Stimulated activated CD8-positive, alpha-beta memory T cell treated with anti-CD3 and anti-CD28 coated beads, Interleukin-15, amount 100 ng/mL, for 24 hours (primary cell): ENCODE measurements at places on chromosomes 12 and 14.
A peak's percentile ranks its signal among the peaks of the same experiment; 100 is the strongest.

DNA sequence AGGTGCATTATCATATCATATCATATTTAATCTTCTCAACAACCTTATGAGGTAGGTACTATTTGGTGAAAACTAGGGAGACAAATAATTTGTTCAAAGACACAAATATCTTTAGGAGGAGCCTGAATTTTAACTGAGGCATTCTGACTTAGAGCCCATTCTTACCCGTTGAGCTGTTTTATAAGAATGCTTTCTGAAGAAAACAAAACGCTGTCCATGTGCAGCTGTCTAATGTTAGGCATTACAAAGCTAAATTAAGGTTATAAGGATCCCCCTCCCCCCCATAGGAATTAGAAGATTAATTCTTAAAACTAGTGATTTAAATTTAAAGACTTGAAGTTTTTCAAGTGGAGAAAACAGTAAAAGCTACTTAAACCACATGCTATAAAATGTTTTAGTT lies 6.4 kb downstream of the KTN1 start:
- DNase-seq, result no peak

DNA sequence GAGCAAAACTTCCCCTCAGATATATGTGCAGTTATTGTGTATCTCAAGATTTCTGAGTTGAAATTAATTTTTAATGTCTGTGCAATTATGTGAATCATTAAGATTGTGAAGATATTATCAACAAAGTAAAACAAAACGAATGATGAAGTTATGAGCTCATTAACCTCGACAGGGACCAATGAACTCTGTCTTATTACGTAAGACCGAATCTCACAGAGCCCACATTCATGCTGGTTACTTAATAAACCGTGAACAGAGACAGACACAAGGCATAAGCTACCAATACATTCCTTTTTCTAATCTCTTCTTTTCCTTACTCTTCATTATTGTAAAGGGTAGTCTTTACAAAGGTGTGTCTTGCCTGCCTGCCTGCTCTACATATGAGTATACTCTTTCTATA lies 568.7 kb downstream of the RPS29 start:
- no peak for DNase-seq

GRCh38 chr12:5295996-5296395 lies 135.9 kb upstream of the NTF3 start:
- no peak for DNase-seq

DNA sequence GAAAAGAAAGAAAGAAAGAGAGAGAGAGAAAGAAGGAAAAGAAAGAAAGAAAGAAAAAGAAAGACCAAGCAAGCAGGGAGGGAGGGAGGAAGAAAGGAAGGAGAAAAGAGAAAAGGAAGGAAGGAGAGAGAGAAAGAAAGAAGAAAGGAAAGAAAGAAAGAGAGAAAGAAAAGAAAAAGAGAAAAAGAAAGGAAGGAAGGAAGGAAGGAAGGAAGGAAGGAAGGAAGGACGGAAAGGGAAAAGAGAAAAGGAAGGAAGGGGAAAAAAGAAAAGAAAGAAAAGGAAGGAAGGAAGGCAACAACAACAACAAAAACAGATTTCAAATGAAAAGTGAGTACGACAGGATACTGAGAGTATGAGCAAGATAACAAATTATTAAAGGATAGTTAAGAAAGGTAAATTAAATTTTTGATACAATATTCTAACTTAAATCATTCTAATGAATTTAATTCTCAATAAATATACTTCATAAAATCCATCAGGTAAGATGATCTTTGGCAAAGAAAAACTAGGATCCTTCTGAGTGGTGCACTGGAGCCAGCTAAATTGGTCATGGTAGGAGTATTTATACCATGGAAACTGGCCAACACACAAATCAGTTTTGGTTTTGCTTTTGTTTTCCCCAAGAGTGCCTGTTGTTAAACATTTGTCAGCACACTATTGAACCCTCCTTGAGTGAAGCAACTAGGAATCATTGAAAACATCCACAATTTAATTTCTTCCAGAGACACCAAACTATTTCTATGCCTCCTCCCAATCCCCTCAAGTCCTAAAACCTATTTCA lies 56.1 kb upstream of the DYRK2 start:
- no peak for DNase-seq

GRCh38 chr14:64965356-64966000 lies 6.7 kb downstream of the RAB15 start:
- DNase-seq, result no peak

GRCh38 chr14:71555654-71556559 lies 376.3 kb upstream of the RGS6 start:
- peak; percentile 13 for DNase-seq

DNA sequence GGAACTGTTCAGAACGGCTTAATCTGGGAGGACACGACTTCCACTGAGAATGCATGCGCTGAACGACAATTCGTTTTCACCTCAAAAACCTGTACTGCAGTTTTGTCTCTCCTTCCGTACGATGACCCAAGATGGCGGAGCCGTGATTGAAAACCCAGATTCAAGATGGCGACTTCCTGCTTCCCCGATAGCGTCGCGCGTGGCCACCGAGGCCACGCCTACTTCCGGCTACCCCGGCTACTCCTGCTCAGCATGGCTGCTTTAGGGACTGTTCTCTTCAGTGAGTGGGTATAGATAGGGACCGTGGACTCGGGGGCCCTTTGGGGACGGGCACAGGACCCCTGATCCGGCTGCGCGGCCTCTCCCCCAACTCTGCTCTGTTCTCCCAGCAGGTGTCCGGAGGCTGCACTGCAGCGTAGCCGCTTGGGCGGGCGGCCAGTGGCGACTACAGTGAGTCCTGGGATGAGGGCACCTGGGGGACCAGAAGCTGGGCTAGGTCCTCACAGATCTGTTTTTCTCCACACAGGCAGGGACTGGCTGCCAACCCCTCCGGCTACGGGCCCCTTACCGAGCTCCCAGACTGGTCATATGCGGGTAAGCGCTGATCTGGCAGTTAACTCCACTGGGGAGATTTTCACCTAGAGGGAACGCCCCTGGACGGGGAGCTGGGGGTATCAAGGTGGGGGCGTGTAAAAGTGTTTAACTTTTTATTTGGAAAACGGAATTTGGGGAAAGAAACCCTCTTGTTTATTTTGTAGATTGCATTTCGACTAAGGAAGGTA lies at the start of gene MRPL52:
TSS of gene MRPL52 (plus strand) at position 227 of the 782 bp plus-strand sequence. CDS start at position 253, 26 bp downstream.
- peak; percentile 74 for DNase-seq

DNA sequence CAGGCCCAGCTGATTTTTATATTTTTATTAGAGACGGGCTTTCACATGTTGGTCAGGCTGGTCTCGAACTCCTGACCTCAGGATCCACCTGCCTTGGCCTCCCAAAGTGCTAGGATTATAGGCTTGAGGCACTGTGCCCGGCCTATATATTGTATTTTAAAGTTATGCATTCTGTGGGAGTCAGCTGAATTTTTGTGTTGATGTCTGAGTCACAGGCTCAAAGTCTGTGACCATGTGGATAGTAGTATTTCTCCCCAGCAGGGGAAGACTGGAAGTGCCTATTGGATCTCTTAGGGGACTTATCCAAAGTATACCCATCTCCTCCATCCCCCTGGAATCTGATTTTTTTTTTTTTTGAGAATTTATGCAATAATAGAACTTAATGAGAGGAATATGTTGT lies 43.8 kb upstream of the ATF1 start:
- no peak for DNase-seq

DNA sequence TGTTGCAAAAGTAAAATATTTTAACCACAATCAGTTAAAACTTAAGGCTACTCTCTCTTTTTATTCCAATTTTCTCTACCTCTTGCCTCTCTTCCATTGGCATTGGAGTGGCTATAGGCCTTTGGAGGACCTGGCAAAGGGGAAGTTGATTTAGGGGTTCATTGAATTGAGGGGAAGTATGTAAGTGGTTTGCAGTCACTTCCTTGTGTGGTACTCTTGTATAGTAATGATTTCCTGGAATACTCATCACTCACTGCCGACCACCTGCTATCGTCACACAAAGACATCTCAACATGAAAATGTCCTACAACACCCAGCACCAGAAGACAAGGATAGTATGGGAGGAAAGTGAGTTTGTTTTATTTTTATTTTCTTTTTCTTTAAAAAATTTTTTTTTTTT lies 45.7 kb upstream of the CPM start:
- no peak for DNase-seq
